OCI-LY7 (cell line): ENCODE measurements at places on chromosomes 3 and 15.

DNA sequence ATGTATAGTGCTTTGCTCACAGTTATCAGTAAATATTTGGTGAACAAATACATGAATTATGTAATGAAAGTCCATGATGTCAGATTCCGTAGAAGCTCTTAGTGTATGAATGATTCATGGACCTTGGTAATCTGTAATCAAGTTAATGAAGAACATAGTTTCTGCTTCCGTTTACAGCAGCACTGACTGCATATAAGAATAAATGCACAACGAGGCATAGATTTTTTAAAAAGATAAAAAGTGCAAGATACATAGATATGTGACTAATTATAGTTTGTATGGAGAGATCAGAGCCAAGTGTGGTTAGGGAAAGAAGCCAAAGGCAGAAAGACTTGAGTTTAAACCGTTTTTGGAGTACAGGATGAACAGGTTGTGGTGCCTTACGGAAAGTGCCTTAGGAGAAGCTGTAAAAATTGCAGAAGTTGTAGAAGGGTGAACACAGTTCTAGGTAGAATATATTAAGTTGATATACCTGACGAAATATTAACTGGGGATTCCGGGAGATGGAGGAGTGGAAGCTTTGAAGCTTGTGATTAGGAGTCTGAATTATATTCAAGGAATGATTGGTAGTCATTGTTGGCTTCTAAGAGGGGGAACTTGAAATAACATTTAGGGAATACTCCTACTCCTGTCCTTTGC lies 293.1 kb downstream of the NLGN1 start:
- DNase-seq, result no peak

GRCh38 chr15:52728899-52729298 lies 49.7 kb upstream of the ATOSA start:
- DNase-seq, result no peak

DNA sequence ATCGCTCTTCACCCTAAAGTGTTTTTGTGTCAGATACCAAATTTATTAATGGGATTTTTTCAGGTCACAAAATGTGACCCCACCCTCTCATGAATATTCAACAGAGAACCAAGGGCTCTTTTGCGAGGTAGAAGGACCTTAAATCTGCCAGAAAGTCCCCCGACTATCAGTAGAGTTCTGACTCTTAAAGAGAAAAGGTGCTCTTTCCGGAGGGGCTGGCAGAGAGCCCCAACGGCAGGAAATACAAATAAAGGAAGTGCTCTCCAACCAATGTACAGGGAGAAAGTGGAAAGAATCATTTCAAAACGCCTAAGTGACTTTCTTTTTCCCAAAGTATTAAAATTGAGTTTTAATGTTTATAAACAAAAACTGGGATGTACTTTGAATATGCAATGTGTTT lies 517.2 kb downstream of the FOXP1 start:
- peak; percentile 66 for DNase-seq

- DNase-seq, result no peak
Observed at GRCh38 chr3:23094890-23095462, 108.2 kb upstream of the UBE2E2 start.

GRCh38 chr15:51830276-51830806 lies 888 bp downstream of the TMOD3 start:
- peak; percentile 48 for DNase-seq

- no peak for DNase-seq
Observed at GRCh38 chr15:43505738-43506137, 11.7 kb upstream of the MAP1A start.

- peak; percentile 74 for DNase-seq
Observed at GRCh38 chr15:43518197-43518761, 871 bp downstream of the MAP1A start.

DNA sequence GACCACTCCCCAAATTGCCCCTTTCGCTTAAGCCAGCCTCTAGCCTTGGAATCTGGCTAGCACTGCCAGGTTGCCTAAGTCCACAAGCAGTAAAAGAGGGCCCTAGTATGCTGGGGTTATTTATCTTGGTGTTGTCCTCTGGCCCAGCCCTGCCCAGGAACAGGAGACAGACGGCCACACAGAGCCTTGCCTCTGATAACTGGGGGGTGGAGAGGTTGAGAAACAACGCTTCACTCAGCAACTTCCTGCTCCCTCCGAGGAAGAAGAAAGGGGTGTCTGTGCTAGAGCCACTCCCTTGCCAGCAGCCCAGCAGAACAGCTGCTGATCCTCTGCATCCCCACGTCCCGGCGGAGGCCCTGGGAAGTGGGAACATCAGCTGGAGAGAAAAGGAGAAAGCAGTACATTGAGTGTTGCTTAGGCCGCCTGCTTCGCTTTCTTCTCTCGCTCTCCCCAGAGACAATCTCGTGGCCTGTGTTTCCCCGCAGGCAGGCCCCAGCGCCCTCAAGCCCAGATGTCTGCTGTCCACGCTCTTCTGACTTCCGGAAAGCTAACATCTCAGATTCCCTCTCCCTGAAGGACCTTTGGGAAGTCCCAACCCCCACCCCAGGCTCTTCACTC lies 22.6 kb upstream of the C3orf70 start:
- DNase-seq, result no peak

DNA sequence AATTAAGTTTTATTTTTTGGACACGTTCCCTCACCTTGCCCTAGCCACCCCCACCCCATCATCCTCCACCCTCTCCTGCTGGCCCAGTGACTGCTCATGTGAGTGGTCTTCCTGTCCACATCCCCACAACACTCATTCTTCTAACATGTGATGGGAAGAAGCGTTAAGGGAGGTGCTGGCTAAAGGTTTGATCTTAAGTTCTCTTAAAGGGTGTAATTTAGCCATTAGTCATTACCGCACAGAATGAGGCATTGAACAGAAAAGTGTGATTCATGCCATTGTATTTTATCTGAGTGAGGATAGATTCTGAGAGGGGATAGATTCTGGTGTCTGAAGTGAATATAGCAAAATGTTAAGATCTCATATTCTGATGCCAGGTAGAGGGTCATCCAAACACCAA lies 272.9 kb upstream of the TPM1 start:
- DNase-seq, result no peak

- no peak for DNase-seq
Observed at GRCh38 chr3:58711871-58712270, 45.3 kb upstream of the FAM3D start.

GRCh38 chr15:67836477-67836876 lies 3.4 kb downstream of the RNU6-1 start:
- peak; percentile 73 for DNase-seq

DNA sequence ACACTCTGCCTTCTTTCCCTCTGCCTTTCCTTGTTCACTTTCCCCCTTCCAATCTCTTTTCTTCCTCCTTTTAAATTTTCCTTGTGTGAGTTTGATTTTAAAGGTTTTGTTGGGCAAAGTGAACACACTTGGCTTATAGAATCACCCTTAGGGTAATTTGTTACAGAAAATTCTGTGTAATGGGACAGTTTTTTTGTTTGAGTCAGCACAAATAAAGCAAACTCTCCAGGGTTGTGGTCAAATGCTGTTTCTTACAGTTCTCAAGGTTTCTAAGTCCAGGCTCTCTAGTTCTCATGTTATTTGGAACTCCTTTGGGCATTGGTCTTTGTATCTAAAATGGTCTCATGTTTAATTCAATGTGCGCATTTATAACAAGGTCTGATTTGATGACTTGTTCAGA lies 307.1 kb downstream of the PTPRG start:
- DNase-seq, result no peak

- no peak for DNase-seq
Observed at GRCh38 chr3:98185180-98185579, 18.7 kb downstream of the OR5H15 start.

GRCh38 chr3:13504161-13504831 lies 24.2 kb downstream of the HDAC11 start:
- no peak for DNase-seq

DNA sequence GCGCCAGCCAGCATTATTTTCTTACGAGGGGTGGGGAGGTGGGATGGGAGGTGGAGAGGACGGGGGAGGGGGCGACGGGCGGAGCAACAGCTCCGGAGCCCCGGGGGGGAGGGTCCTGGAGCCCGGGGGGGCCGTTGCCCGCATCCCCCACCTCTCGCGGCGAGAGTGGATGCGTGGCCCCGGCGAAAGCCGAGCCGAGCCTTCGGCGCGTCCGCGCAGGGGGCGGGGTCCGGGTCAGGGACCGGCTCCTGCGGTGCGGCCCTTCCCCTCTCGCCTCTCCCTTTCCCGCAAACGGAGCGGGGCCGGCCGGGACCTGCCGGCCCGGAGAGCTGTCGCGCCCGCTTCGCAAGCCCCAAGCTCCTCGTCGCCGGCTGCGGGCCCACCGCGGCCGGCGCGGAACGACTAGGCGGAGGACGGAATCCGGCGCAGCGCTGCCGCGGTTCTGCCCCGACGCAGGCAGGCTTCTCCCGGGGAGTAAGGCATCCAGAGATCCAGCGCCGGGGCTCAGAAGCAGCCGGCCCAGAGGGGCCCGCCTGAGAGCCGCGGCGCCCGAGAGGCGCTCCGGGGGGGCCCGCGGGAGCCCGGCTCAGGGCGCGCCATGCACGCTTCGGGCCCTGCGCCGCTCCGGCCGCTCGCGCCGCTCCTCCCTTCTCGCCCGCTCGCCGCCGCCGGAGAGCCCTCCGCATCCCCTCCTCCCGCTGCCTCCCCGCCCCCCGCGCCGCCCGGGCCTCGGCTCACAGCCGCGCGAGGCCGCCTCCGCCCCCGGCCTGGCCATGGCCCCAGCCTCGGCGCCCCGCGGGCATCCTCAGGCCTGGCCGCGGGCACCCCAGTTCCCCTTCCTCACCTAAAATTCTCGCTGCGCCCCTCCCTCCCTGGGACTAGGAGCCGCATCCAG lies 459 bp upstream of the ADCY5 start:
- no peak for DNase-seq

DNA sequence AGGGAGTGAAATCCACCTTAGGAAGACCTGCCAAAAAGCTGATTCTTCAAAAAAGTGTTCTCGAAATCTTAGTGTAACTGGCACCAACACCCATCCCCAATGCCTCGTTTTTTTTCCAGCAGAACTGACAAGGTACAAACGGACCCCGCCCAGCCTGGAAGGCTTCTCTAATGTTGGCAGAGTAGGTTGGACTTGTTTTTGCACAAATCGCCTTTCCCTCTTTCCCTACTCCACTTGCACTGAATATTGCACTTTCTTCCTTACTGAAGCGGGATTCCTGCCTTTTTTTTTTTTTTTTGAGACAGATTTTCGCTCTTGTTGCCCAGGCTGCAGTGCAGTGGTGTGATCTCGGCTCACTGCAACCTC lies 544 bp upstream of the TIMMDC1 start:
- DNase-seq, result no peak

DNA sequence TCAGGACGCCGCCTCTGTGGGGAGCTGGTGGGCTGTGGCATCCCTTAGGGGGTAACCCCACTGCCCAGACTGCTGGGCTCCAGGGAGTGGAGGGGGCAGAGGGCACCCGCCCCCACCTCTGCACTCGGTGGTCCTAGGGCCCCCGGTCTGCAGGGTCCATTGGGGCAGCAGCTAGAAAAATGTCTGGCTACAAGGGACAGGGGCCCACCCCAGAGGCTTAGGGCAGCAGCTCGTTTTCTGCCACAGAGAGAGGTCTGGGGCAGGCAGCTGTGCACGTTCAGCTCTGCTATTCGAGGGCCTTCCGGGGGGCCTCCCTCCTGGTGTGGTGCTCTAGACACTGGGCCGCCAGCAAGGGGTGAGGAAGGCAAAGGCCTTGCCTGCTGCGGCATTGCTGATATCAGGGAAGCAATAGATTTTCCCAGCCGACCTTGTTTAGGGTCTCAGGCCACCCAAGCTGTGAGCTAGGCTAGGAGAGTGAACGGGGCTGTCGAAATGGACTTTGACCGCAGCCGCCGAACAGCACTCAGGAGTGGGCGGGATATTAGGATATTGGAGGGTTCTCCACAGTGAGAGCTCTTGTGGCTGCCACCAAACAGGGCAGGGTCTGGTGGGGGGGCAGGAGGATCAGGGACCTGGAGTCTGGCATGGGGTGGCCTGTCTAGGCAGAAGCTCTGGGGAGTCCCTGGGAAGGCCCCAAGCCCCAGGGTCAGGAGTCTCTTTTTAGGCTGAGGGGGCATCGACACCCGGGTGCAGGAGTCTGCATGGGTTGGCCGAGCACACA lies 61.4 kb upstream of the KLF13 start:
- DNase-seq, result peak; percentile 84

- DNase-seq, result no peak
Observed at GRCh38 chr3:12458901-12459300, 25.4 kb upstream of the TSEN2 start.

GRCh38 chr3:17631609-17632008 lies 110.8 kb downstream of the TBC1D5 start:
- DNase-seq, result no peak

DNA sequence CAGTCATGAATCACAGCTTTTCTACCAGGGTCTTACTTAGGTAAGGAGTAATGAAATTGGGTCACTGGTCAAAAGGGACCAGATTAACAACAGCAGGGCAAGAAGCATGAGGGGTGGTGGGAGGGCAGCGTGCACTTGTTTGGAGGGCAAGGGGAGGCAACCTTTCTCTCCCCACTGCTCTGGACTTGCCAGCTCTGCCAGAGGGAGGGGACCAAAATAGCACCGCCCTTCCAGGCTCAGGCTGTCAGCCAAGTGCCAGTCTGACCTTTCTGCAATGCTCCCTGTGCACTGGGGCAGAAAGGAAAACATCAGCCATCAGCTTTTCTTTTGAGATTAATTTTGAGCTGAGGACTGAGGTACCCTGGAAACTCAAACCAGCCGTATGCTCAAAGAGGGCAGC lies 4.5 kb upstream of the ULK3 start:
- no peak for DNase-seq

GRCh38 chr3:62942764-62943163 lies 67.5 kb upstream of the CADPS start:
- no peak for DNase-seq

GRCh38 chr3:121629601-121630000 lies 31.1 kb downstream of the HCLS1 start:
- DNase-seq, result no peak

DNA sequence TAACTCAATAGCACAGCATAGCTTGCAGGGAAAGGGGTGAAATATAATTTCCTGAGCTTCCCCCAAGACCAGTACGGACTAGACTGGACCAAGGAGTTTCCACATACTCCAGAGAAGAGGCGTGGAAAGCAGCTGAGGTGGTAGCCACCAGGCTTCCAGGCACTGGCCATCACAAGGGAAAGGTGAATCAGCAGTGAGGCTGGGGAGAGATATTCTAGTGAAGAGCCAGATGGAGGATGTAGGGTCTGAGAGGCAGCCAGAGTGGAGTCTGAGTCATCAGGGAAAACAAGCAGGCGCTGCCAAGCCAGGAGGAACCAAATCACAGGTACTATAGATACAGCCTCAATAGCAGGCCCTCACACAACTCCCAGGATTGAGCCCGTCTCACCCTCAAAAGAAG lies 9.6 kb upstream of the RASA2 start:
- DNase-seq, result no peak

DNA sequence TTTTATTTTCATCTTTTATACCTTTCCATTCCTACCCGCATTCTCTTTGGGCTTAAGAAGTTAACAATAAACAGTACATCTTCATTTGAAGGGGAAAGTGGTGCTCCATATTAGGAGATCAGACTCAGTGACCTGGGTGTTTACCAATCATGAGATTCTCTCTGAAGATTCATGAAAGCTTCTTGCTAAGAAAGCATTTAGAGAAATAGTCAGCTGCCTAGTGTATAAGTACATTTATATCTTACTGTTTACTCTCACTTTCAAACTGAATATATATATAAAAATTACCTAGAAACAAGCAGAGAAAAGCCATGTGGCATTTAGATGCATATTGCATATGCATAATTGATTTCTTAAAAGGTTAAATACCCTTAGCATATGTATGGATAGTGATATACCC lies 100.5 kb downstream of the KCNH8 start:
- DNase-seq, result no peak

GRCh38 chr15:100786139-100786531 lies 93.5 kb upstream of the ALDH1A3 start:
- no peak for DNase-seq
